Stimulated activated CD4-positive, alpha-beta T cell treated with anti-CD3 and anti-CD28 coated beads, Interleukin-1b, Interleukin-23, amount 100 ng/mL, for 1 hour (primary cell): ENCODE measurements at places on chromosomes 12 and 14.

- no peak for DNase-seq
Observed at GRCh38 chr14:37062191-37062803, 110.1 kb downstream of the SLC25A21 start.

DNA sequence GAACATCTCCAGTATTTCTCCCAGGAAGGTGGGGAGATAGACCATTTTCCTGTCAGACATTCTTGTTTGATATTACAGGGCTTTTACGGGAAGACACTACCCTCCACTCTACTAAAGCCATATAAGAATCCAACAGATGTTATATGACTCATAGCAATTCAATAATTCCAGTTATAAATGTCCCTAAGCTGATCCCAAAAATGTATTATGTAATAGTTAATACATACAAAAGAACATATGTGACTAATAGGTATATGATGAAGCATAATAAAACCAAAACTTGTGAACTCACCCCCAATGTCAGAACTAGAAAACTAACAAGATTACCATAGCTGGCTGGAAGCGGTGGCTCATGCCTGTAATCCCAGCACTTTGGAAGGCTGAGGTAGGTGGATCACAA lies 84.2 kb downstream of the EFCAB11 start:
- no peak for DNase-seq

GRCh38 chr14:88005050-88005481 lies at the start of gene GPR65:
Gene GPR65, plus strand, starts transcription at chr14:88005135. Its CDS starts 5,713 bp downstream, at chr14:88010848.
- no peak for DNase-seq

- no peak for DNase-seq
Observed at GRCh38 chr12:49244176-49244575, 20.7 kb upstream of the TUBA1C start.

GRCh38 chr12:80299219-80299618 lies 144.8 kb upstream of the PTPRQ start:
- DNase-seq = no peak

GRCh38 chr14:59424341-59425071 lies 40.7 kb downstream of the GPR135 start:
- DNase-seq = no peak

DNA sequence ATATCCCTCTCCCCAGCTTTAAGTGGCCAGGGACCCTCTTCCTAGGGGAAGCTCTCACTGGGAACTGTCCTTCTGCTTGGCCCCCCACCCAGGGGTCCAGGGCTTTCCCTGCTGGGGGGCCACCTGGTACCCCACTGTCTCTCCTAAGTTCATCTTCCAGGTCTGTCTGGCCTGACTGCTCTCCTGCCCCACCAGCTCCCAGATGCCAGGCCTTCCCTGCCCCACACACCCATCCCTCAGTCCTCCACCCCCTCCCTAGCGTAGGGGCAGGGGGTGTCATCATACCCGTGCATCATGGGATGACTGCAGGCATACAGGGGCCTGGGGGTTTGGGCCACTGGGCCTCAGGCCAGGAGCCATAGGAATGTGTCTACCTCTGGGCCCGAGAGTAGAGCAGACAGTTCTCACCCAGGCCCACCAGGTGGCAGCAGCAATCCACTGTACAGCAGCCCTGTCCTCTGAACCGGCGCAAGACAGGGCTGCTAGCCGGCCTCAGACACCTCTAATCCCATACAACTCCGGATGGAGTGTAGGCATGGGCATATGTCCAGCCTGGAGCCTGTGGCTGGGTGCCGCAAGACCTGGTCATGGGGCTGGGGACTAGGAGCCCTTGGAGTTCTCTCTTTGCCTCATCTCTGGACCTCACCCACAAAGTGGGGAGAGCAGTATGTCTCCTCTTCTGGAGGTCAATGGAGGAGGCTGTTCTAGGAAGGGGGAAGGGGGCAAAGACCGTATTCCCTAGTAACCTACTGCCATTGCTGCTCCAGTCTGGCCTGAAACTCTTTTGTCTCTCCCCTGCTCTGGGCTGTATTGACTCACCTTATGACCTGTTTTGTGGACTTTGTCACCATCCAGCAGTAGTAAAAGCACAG lies 10.0 kb upstream of the SMARCD1 start:
- DNase-seq = peak; percentile 74

- DNase-seq = no peak
Observed at GRCh38 chr12:66999141-66999540, 270.0 kb upstream of the CAND1 start.

DNA sequence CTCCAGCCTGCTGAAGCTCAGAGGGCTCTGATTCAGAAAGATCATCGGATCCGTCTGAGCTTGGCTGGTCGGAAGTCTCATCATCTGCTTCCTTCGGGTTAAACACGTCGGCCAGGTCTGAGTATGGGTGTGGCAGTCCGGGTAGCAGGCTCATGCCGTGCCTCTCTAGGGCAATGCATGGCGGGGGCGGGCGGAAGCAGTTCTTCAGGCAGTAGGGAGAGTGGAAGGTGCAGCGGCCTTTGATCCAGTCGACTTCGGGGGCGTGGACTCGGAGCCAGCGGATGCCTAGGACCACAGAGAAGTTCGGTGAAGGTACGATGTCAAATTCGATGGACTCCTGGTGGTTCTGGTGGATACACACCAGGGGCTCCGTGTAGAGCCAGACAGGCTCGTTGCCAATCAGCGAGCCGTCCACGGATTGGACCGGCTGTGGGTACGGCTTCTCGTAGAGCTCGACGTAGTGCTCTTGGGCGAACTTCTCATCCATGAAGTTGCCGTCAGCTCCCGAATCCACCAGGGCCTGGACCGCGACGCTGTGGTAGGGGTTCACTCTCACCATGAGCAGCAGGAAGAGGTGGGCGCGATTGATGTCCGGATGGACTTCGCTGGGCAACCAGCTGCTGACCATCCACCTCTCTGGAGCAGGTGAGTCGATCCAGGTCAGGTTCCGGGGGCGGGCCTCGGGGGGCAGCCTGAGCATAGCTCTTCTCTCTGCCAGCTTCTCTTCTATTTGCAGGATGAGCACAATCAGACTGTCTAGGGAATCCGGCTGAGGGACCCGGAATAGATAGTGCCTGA lies 20.3 kb downstream of the RTL1 start:
- no peak for DNase-seq

- DNase-seq = no peak
Observed at GRCh38 chr12:91357381-91357780, 174.8 kb upstream of the DCN start.

GRCh38 chr14:58574623-58575022 lies 63.1 kb upstream of the DACT1 start:
- DNase-seq = no peak

GRCh38 chr14:50023671-50024490 lies 92.5 kb downstream of the VCPKMT start:
- DNase-seq = no peak

DNA sequence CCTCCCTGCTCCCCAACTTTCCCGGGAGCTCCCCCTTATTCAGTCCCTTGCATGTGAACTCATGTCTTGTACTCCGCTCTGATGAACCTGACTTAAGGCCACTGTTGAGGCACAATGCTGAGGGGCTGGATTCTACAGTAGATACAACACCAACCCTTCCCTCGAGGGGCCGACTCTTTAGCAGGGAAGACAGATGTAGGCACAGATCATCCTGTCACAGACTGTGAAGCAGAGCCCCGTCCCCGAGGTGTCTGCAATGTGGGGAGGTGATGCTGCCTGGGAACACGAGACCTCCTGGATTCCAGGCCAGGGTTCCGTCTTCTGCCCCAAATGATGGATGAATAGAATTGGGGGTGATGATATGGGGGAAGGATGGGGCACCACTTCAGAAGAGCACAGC lies 175.1 kb downstream of the CHST11 start:
- no peak for DNase-seq

DNA sequence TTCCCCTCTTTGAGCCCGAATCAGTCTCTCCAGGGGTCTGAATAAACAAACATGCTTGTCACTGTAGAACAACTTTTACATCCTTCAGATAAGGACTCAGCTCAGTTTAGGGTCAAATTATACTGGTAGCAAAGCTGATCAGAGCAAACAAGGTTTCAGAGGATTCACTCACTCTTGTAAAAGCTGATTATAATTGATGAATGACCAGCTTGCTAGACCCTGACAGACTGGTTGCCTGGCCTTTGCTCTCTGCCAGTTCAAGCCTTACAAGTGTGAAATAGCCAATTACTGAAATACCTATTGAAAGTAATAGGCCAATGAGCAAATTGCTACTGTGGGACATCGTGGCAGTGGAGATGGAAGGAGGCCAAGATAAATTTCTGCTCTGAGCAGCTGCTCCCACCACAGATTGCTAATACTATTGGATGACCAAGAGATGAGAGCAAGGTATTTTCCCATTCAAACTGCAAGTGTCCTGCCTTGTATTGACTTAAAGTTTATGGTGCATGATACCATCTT lies 177.6 kb downstream of the PDZRN4 start:
- DNase-seq = no peak

GRCh38 chr12:66144791-66145754 lies 14.5 kb upstream of the LLPH start:
- no peak for DNase-seq

DNA sequence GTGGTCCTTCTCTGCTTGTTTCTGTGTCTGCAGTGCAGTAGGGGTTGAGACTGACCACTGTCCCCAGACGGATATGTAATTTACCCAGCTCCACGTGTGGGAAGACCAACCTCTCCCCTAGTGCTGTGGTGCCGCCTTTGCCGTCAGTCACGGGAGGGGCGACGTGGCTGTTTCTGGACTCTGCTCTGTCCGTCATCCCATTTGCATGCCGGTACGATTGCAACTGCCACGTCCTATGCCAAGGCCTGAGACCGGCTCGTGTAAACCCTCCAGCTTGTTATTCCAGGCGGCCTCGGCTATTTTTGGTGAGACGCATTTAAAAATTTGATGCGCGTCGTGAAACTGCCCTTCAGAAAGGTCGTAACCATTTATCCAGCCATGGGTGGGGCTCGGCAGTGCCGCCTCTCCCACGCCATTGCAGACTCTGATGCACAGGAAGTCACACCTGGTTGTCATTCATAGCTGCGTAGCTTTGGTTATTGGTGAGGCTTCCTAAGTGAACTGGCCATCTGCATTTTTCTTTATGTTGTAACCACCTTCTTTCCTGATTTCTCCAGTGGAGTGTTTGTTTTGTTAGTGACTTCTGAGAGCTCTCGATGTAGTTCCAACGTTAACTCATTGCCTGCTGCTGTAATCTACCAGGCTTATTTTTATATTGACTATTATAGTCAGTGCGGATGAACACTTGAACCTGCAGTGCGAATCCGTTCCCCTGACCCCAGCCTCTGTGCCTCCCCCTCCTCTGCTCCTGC lies 75.1 kb downstream of the ADGRD1 start:
- DNase-seq = no peak

DNA sequence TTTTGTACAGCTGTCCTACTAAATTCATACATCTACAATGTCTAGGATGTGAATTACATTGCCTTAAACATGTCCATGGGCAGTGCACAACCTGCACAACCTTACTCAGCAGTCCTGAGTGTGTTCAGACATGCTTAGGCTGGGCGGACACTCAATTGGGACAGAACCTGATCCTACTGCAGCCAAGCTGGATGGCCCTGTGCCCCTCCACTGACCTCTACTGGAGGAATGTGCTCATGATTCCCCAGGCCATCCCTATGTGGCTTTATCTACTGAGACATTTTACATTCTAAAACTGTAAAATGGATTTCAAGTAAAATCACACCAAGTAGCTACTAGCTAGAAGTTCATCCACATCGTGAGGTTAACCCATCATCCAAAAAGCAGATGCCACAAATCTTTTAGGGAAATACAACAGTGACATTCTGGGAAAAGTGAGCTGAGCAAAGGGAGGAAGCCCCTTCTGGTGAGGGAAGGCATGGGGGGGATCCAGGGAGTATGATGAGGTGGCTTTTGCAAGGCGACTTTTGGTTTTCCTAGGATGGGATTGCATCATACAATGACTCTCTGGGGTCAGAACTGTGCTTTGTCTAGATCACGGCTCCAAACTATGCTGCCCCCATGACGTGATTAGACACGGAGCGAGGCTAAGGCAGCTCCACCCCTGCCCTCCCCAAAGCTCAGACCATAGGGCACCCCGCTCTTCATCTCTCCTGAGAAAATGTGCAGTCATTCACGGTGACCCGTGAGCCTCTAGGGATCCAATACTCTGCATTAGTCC lies 911.7 kb upstream of the TMEM132C start:
- DNase-seq = no peak

- DNase-seq = no peak
Observed at GRCh38 chr14:52954346-52955214, 3.7 kb upstream of the FERMT2 start.

- DNase-seq = no peak
Observed at GRCh38 chr12:119914666-119915065, 37.5 kb upstream of the CIT start.

GRCh38 chr12:83320350-83320749 lies 633.6 kb downstream of the TMTC2 start:
- no peak for DNase-seq

DNA sequence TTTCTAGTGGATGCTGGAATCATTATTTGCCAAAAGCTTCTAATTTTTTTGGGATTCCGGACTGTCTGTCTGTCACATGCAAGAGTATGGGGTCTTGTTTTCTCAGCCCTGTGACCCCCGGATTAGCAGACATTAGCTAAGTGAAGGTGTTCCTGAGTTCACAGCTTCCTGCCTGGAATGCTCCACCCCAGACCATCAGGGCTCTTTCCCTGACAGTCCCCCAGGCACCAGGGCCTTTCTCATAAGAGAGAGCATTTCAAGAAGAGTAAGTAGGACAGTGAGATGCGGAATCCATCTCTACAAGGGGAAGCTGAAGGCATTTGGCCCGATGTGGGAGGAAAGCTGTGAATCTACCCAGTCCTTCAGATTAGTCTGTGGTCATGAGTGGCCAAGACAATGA lies 129.3 kb downstream of the SLC15A4 start:
- no peak for DNase-seq

DNA sequence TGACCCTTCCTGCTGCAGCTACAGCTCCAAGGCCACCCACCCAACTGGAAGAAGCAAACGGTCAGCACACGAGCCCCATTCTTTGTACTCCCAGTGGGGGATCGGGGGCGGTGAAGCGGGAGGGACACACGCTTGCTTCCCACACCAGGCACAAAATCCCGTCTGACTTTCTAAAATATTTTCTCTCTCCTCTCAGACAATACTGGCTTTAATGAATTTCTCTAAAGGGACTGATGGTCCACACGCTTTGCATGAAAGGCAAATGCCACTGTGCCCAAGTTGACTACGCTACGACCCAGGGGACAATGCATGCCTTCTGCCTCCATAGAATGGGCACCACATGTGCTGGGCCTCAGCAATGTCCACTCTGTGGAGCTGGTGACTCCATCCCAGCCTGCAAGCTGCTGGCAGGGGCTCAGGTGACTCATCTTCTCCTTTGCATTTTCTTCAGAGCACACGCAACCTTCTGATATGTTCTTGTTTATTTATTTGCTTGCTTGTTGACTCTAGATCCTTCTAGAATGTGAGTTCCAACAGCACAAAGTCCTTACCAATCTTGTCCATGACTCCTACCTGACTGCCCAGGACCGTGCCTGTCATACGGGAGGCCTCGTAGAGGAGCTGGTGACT lies 15.6 kb downstream of the SYNE3 start:
- no peak for DNase-seq
